ENCODE measurements at places on chromosomes 4 and X. TPM values are rescaled to one million over a fixed set of nuclear protein-coding genes. Genes with fewer than 3 reads are reported as not detected.

GRCh38 chrX:124530803-124531202 lies 184.4 kb downstream of the SH2D1A start:
- DNase-seq, result no peak

- DNase-seq, result no peak
Observed at GRCh38 chr4:82809619-82810018, 11.0 kb upstream of the SCD5 start.

RBM47 gene
- total RNA-seq, result 164 TPM

- no peak for DNase-seq
Observed at GRCh38 chr4:77785669-77786068, 33.5 kb downstream of the CNOT6L start.

DNA sequence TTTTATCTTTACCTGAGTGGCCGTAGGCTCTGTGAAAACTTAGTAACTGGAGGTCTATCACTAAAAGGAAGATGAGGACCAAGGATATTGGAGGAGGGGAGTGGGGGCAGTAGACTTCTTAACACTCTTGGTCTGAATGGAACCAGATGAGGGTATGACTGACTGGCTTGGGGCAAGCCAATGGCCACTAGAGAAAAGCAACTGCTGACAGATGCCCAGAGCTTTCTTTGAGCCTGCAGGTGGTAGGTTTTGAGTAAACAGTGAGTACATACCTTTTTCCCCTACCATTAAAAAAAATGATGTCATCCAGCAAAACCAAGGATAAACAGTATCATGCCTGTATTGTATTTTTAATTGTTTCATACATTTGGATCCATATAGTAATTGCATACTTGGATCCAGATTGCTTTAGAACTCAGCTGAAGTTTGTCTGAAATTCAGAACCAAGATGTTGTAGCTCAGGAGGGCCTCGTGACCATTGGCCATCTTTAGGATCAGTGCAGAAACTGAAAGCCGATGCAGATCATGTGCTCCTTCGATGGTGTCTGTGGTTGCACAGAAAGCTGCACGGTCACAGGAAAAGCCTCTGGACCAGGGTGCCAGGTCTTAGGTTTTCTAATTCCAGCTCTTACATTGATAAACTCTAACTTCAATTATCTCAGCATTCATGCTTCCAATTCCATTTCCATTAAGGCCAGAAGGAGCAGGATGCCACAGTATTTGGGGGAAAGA lies 131.0 kb downstream of the PDGFRA start:
- no peak for DNase-seq

DNA sequence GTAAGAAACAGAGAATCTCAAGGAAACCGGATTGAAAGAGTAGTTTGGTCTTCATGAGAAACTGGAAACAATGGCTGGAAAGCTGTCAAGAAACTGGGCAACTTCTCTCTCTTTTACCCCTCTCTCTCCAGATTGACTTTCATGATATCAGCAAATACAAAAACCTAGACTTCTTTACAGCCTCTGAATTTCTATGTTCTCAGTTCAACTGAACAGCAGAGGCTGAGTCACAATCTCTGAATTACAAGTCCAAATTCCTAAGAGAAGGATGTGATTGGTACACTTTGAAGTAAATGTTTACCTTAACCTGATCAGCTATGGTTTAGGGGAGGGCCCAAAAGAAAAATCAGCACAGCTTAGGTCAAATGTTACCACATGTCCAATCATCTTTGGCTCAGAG lies 974.9 kb downstream of the RPA4 start:
- DNase-seq, result no peak

ETDB gene
- not detected for total RNA-seq

GRCh38 chr4:791898-792625 lies 33.9 kb downstream of the CPLX1 start:
- DNase-seq, result no peak

DNA sequence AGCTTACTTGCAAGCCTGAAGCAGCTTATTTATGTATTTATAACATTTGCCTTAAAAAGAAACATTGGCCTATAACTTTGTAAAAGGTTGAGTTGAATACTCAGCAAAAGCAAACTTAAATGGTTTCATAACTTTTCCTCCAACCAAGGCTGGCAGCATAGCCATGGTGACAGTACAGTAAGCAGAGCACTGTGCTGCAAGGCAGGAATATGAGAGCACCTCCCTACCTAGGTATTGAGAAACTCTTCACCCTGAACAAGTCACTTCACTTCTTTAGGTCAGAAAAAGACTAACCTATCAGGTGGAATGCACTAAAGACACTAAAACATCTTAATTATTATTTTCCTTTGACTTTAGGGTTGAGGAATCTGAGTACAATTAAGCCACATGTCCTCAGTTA lies 63.9 kb upstream of the GYPA start:
- no peak for DNase-seq

GRCh38 chrX:155611302-155611701 lies 1.4 kb downstream of the TMLHE start:
- no peak for DNase-seq

DNA sequence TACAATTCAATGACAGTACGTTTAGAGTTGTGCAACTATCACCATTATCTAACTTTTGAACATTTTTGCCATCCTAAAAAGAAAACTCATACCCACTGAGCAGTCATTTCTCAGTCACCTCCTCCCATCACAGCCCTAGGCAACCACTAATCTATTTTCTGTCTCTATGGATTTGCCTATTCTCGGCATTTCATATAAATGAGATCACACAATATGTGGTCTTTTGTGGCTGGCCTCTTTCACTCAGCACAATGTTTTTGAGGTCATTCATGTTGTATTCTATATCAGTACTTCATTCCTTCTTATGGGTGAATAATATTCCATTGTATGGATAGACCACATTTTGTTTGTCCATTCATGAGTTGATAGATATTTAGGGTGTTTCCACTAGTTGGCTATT lies 103.0 kb downstream of the PPEF1 start:
- DNase-seq, result no peak

DNA sequence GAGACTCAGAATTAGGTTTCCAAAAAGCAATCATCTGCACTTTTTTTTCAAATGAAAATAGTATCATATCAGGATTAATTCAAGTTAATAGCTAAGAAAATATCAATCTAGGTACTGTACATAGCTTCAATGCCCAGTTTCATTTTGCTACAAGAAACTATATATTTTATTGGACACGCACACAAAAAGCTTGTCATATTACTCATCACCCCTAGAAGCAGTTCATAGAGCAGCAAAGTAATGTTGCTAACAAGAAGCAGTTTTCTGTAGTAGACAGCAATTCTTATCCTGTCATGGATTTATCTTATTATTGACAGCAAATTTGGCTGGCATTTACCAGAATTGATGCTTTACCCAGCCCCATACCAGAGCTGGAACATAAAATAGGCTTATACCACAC lies 52.3 kb upstream of the LSM6 start:
- no peak for DNase-seq

- no peak for DNase-seq
Observed at GRCh38 chr4:77917075-77917474, 54.4 kb downstream of the MRPL1 start.

DNA sequence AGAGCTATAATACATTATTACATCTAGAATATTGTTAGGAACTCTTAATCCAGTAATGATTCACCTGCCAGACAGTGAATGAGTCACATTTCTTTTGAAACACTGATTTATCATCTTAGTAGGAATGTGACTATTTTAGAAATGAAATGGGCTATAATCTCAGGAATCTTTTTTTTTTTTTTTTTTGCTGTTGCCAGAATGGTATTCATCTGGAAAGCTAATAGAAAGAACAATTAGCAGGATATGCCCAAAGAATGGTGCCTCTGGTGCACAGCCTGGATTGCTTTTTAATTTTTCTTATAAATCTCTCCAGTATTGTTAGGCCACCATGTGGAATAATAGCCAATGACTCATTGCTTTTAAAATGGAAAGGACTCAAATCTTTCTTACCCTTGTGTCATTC lies 181.1 kb upstream of the SMIM31 start:
- no peak for DNase-seq

GRCh38 chr4:34323549-34324320 lies 1920.6 kb downstream of the ARAP2 start:
- no peak for DNase-seq

RPA4 gene
- 1.5 TPM for total RNA-seq

PDE5A gene
- total RNA-seq, result 12.9 TPM

DNA sequence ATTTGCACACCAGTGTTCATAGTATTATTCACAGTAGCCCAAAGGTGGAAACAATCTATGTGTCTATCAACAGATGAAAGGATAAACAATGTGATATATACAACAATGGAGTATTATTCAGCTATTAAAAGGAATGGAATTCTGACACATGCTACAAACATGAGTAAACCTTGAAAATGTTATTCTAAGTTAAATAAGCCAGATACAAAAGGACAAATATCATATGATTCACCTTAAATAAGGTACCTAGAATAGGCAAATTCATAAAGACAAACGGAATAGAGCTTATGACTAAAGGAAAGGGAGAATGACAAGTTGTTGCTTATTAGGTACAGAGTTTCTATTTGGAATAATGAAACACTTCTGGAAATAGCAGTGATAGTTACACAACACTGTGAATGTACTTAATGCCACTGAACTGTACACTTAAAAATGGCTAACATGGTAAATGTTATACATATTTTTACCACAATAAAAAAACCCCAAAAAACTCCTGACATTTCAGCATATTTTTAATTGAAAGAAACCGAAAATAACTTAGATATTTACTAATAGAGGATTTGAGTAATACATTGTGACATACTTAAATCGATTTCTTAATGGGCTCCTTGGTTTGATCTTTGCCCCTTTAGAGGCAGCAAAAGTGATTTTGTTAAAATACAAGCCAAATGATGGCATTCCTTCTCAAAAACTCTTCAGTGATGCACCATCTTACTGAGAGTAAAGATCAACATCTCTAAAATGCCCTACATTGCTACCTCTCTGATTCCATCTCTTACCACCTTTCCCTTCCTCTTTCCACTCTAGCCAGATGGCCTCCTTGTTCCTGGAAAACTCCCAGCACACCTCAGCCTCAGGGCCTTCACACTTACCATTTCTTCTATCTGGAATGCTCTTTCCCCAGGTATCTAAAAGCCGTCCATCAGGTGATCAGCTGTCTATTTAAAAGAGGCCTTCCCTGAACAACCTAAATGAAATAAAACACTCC lies 8.6 kb upstream of the CYP2U1 start:
- no peak for DNase-seq

GRCh38 chr4:119025916-119026661 lies 109.5 kb upstream of the MYOZ2 start:
- DNase-seq, result no peak

DNA sequence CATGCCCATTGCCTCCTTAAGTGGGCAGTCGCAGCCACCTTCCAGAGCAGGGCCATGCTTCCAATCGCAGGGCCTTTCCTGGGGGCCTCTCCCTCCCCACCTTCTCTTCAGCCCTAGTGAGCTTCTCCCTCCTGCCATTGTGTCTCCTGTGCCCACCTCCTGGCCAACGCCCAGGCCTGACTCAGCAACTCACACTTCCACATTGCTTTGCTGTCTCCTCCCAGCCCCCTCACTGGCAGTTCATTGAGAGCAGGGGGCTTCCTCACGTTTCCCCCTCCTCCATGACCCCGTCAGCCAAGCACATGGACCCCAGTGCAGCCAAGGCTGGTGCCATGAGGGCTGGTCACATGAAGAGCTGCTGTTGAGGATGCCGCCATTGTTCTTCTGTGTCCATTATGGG lies 25.9 kb downstream of the HTRA3 start:
- peak; percentile 46 for DNase-seq
